Renal pelvis (tissue), 12 donors: ENCODE measurements at places on chromosomes 13 and 19. TPM values are rescaled to one million over a fixed set of nuclear protein-coding genes. Genes with fewer than 3 reads are reported as not detected.
A peak's percentile ranks its signal among the peaks of the same experiment; 100 is the strongest.

DNA sequence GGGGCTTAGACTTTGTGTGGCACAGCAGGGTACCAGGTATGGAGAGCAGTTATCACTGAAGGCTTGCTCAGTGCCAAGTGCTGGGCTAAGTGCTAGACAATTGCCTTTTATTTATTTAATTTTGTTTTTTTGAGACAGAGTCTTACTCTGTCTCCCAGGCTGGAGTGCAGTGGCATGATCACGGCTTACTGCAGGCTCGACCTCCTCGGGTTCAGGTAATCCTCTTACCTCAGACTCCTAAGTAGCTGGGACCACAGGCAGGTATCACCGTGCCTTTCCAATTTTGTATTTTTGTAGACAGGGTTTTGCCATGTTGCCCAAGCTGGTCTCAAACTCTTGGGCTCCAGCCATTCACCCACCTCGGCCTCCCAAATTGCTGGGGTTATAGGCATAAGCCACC is 256.9 kb downstream of the ZNF536 start:
- DNase-seq, result no peak

GRCh38 chr19:30049226-30049625 is 107.2 kb downstream of the URI1 start:
- no peak for DNase-seq

DNA sequence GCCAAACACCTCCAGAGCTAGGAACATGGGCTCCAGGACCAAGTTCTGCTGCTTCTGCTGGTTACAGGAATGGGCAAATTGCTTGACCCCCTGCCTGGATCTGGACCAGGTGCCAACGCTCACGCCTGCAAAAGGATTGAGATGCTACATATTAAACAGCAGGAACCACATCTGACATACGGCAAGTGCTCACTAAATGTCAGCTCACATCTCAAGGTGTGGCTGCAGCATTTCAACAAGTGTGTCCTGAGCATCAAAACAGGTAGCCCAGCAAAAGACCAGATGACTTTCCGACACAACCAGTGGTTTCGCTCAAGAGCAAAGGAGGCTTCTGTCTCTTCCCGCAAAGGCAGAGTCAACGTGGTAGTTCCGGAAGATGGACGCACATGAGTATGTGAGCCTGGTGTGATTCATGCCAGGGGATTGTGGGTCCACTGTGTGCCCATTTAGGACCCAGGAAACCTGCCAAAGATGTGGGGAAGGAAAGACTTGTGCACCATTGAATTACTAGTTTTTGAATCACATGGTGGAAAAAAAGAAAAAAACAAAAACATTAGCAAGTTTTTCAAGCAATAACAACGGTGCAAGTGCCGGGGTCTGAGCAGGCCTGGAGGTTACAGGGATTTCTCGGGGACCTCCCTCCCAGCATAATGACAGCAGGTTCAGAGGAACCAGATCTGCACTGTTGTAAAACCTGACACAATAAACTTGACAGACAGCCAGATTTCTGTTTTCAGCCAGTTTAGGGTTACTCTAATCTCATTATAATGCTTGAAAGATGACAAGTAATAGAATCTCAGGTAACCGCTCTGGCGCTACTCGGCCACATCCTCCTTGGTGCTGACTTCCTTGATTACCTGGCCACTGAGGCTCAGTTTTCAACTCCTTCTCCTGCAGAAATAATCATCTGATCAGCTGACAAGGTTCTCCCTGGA is 77.9 kb downstream of the SOX1 start:
- no peak for DNase-seq

DNA sequence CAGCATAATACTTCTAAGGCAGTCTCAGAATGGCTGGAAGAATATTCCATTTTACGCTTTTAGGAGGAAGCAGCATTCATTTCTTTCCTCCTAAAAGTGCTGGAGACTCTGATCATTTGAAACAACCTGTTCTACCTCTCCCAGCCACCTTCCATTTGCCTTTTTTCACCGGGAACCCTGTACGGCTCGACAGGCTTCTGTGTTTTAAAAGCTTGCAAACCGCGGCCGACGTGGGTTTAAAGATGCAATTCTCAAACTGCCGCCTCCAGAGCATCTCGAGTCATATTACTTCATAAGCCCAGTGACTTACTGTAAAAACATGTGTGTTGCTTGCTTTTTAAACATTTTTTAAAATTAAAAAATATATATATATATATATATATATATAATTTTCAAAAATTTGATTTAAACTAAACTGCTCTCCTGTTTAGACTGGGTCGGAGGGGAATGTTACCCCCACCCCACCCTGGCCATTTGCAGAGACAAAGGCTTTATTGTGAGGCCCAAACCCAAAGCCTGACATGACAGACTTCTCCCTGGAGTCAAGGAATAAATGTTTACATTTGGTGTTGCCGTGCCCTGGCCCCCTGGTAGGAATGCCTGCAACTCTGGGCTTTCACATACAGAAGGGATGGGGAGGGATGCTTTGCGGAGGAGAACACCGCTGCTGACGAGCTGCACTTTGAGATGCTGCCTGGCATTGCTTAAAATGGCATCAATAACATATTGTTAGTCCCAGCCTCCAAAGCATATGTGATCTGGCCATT is 30.4 kb downstream of the ZNF536 start:
- no peak for DNase-seq

SLC8A2 gene
- not detected for polyA plus RNA-seq

DNA sequence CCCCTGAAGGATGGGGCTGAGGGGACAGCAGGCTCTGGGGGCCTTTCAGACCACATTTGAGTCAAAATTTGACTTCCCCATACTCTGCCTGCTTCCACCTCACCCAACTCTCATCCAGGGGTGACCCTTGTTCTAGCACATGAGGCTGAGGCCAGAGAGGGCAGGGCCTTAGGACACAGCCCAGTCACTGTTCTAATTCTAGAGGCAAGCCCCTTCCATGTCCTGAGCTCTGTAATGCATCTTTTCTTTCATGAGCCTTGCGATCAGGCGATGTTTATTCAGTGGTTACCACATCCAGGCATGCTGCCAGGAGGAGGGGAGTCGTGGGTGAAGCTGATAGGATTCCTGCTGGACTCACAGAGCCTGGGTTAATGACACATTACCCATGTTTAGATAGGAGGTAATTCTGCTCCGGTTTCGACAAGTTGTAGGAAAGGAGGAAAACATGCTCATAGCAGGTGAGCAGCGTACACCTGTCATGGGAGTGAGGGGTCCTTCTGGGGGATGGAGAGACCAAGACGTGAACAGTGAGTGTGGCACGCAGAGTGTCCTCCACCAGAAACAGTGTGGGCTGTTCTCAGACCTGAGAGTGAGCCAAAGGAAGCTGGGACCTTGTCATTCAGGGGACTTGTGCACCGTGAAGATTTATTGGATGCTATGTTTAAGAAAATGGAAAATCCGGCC is 9.3 kb downstream of the RPS9 start:
- DNase-seq, result peak; percentile 91

- peak; percentile 20 for DNase-seq
Observed at GRCh38 chr19:50983625-50984292, at the start of gene KLK7. Gene KLK7, minus strand, starts transcription at chr19:50983917. Its CDS starts 1,518 bp downstream, at chr19:50982399.

DNA sequence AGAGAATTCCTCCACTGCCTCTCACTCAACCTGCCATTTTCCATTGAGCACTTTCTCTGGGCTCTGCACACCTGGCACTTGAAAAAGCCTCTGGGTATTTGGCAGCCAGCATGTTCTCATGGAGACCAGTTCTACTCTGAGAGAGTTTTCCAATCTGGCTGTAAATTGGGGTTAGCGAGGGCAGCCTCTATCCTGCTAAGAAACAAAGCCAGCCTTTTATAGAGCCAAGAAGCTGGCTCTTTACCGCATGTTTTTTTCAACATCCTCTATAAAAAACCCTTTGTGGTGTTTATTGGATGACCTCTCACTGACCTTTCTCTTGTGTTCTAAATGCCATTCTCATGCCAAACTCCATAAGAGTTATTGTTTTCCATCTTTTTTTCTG is 52.6 kb upstream of the RCBTB2 start:
- no peak for DNase-seq

GRCh38 chr13:22050951-22051563 is 380.2 kb downstream of the FGF9 start:
- no peak for DNase-seq

DNA sequence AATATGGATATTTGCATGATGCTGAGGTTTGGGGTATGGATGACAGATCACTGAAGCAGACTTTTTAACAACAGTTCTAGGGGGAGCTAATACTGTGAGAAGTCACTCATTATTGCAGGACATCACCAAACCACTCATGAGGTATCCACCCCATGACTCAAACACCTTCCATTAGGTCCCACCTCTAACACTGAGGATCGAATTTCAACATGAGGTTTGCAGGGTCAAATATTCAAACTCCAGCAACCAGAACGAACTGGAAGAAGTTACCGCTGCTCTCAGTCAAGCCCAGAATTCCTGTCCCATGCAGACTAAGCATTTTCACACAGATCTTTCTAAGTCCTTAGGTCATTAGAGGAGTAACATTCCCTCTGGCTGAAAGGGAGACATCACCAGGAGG is 758.9 kb downstream of the UQCRFS1 start:
- peak; percentile 24 for DNase-seq

- DNase-seq, result no peak
Observed at GRCh38 chr19:54600212-54600611, 6.8 kb downstream of the LILRA1 start.

ZNF792 gene
- polyA plus RNA-seq, result 7.1 TPM

DNA sequence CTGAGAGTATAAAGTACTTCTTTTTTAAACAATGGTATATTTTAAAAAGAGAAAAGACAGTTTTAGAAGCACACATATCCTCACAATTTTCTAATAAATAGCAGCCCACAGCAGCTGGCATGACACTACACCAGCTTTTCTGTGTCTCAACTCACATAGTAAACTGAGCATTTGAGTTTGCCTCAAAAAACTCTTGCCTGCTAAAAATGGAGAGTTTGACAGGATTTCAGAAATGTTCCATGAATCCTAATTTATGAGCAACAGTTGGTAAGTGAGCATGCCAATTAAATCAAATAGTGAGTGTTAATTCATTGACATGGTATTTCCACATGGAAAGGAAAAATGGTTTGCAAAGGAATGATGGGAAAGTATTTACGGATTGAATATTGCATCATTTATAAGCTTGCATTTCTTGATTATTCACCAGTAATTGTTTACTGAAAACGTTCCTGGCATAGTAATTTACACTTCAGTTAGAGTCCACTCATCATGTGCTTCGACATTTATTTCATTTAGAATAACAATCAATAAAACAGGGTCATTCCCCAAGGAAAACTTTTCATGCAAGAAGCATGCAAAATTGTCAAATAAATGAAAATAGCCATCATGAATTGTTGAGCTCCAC is 323.0 kb downstream of the EFNB2 start:
- no peak for DNase-seq

AZU1 gene
- polyA plus RNA-seq, result 2.2 TPM

- no peak for DNase-seq
Observed at GRCh38 chr13:76387566-76387965, 498.6 kb downstream of the KCTD12 start.

DNA sequence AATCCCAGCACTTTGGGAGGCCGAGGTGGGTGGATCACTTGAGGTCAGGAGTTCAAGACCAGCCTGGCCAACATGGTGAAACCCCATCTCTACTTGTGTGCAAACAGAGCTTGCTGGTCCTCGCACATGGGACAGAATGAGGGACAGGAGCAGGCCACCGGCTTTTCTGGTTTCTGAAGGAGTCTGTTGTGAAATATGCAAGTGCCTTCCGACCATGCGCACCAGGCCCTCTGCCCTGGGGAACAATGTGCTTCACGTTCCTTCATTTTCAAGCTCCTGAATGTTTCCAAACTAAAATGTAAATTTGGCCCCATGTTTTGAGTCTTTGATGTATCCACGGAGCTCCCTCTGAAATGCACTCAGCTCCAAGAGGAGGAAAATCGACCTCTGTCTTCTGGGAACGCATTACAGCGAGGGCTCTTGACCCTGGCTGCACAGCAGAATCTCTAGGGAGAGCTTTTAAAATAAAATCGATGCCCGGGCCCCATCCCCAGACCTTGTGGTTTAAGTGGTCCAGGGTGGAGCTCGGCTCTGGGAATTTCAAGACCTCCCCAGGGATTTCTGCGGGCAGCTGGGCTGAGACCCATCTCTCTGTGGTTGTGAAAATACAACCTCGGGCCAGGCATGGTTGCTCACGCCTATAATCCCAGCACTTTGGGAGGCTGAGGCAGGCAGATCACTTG is 9.3 kb upstream of the ACP4 start:
- no peak for DNase-seq

GRCh38 chr19:1049800-1050199 is 9.9 kb downstream of the ABCA7 start:
- no peak for DNase-seq

GRCh38 chr13:27000686-27001085 is 170.9 kb downstream of the USP12 start:
- no peak for DNase-seq

GRCh38 chr13:67763384-67763783 is 533.2 kb upstream of the PCDH9 start:
- no peak for DNase-seq

- DNase-seq, result no peak
Observed at GRCh38 chr19:47109541-47110375, 3.8 kb downstream of the ZC3H4 start.

PGLYRP1 gene
- polyA plus RNA-seq, result 1.1 TPM

ALG5 gene
- 49.5 TPM for polyA plus RNA-seq

GRCh38 chr13:75295201-75295600 is 186.8 kb downstream of the TBC1D4 start:
- DNase-seq, result no peak

DNA sequence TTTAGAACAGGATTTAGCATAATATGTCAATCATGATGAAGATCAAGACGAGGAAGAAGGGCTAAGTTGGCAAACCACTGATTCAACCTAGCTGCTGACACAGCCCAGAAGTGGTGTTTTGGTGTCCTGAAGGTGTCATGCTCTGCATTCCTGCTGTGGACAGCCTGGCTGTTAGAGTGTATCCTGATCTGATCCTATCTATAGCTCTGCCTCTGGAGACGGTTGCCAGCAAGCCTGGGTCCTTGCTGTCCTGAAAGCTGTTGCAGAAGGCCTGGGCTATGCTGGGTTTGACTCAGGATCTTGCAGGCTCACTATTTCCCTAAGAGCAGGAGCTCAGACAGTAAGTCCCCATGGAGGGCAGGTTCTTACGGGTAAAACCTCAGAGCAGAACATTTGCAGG is 416.4 kb downstream of the TSHZ3 start:
- DNase-seq, result no peak

DNA sequence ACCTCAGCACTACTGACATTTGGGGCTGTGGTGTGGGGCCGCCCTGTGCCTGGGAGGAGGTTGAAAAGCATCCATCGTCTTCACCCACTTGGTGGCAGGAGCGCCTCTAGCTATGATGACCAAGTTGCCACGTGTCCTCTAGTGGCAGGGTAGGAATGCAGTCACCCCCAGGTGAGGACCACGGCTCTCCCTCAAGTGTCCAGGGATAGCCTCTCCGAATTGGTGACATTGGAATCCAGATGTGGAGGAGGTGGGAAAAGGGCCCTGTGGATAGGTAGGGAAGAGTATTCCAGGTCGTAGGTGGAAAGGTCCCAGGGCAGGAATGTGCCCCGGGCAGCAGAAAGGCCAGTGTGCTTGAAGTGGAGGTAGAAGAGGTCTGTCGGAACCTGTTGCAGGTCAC is 37.6 kb downstream of the ARHGEF18 start:
- no peak for DNase-seq

- no peak for DNase-seq
Observed at GRCh38 chr19:3350014-3350663, 16.2 kb upstream of the NFIC start.

SEMA6B gene
- polyA plus RNA-seq, result 3.1 TPM
